Cerebellar cortex (tissue), 1 donor: ENCODE measurements at places on chromosomes 16 and 17.

- no peak for DNase-seq
Measured at GRCh38 chr17:48179071-48179945, 71.7 kb downstream of the SNX11 start.

DNA sequence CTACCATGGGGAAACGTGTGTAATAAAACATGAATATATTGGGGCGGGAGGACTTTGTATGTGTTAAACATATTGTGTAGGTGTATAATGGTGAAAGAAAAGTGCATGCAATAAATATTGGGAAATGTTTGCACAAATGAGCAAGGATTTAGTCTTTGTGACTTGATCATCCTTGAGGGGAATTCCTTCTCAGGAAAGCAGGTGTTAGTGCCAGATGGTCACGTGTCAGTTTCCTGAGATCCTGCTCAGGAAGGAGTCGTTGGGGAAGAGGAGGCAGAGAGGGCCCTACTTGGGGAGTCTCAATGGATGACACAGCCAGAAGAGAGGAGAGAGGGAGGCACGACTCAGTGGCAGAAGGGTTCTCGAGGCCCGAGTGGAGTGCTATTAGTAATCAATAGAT lies 53.2 kb downstream of the MSI2 start:
- no peak for DNase-seq

DNA sequence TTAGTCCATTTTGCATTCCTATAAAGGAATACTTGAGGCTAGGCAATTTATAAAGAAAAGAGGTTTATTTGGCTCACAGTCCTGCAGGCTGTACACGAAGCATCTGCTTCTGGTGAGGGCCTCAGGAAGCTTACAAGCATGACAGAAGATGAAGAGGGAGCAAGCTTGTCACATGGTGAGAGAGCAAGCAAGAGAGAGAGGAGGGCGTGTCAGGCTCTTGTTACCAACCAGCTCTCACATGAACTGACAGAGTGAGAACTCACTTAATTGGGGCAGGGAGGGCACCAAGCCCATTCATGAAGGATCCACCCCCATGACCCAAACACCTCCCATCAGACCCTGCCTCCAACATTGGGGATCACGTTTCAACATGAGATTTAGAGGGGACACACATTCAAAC lies 1.6 kb downstream of the CHCT1 start:
- no peak for DNase-seq

GRCh38 chr16:24520983-24521382 lies 18.4 kb upstream of the RBBP6 start:
- no peak for DNase-seq

DNA sequence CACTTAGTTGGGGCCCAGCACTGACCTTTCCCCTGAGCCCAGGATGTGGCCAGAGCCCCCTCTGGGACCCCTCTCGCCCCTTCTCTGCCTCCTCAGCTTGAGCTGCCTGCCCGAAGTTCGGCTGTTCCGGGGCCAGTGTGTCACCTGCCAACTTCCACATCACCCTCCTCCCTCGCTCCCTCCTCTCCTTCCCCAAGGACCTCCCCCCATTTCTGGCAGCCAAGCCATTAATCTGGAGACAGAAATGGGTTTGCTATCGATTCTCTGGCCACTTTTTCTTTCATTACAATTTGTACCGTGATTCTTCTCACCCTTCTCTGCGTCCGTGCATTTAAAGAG lies 8.8 kb upstream of the ADAM11 start:
- peak; percentile 38 for DNase-seq

- DNase-seq = no peak
Measured at GRCh38 chr17:67672592-67673335, 45.0 kb upstream of the NOL11 start.

DNA sequence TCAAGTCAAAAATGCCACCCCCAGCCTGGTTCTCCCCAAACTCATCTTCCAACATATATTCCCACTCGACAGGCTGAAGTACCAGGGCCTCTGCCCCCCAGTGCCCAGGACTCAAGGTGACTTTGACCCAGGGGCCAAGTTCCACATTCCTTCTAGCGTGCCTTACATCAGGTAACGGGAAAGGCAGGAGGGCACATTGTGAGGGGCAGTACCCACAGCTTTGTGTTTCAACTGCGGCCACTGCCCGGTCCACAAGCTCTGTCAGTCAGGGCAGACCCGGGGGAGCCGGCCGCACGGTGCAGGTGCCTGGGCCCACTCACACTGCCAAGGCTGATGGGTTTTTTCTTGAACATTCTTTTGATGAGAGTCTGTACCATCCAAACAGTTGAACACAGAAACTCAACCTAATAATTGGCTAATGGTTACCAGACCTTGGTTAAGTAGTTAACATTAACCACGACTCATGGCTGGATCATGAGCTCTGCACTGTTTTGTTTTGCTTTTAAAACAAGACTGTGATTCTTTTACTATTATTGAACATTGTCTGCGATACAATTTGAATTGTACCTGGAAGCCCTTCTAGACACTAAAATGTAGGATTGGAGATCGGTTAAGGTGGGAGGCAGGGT lies 17.6 kb downstream of the ACE start:
- no peak for DNase-seq

DNA sequence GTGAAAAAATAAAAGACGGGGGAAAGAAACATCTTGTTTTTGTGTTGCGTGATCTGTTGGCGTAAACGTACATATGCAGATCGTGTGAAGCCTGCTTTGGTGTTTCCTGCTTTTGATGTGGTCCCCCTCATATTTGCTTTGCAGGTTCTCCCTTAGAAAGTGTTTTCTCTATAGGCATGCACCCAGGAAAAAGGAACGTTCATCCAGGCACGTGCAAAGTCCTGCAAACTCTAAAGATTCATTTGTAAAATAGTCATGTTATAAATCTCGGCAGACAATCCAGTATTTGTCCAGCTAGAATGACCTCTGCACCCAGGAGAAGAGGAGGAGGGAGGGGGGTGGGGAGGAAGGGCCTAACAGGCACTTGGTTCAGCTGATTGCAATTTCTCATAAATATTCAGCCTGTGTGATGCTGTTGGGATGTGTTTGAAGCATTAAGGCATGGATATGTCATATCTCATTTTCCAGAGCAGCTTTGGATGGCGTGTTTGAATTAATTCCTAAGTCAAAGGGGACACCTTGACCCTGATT lies 40.3 kb upstream of the DDX52 start:
- no peak for DNase-seq

- DNase-seq = no peak
Measured at GRCh38 chr17:79354173-79354820, 256.6 kb downstream of the RBFOX3 start.

DNA sequence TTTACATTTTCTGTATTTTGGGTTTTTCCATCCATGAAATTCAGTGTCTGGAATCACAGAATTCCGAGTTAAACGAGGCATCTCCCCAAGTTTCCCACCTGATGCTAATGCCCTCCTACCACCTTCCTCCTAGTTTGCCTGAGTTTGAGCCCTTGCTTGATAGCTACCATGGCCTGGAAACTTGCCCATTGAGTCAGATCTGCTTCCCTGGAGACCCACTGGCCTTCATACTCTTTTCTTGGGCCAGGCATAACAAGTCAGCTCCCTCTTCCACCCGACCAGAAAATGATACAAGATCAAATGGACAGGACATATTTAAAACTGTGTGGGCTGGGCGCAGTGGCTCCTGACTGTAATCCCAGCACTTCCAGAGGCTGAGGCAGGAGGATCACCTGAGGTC lies 10.2 kb downstream of the SETD1A start:
- no peak for DNase-seq

DNA sequence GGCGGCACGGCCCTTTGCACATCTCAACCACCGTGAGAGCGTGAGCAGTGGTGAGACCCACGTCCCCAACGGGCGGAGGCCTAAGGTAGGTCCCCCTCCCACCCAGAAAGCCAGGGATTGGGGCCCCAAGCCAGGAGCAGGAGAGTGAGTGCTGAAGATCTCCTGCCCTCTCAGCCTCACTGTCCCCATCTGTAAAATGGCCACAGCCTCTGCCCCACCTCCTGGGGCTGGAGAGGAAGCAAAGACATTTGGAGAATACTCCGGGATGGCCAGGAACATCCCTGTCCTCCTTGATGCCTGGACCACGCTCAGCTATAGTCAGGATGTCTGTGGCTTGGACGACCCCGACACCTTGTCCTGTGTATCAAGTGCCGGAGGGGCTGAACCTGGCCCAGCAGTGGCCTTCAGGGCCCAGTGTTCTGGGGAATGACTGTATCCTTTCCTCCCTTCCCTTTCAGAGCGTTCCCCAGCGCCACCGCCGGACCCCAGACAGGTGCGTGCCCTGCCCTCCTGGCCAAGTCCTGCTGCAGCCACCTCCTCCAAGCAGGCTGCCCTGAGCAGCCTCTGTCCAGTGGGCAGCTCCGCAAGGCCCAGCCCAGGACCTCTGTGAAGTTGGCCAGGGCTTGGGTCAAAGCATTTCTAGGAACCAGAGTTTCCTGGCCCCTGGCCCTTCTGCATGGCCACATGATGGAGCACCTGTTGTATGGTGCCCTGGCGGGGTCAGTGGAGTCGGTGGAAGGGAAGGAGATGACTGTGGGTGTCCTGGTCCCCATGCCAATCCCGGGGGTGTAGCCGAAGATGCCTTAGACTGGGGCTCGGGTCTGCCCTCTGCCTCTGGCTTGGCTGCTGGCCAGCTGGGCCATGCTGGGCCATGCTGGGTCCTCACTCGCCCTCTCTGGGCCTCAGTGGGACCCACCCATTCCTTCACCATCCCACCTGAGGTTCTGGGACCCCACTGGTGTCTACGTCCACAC lies 38.4 kb downstream of the ADCY7 start:
- no peak for DNase-seq

DNA sequence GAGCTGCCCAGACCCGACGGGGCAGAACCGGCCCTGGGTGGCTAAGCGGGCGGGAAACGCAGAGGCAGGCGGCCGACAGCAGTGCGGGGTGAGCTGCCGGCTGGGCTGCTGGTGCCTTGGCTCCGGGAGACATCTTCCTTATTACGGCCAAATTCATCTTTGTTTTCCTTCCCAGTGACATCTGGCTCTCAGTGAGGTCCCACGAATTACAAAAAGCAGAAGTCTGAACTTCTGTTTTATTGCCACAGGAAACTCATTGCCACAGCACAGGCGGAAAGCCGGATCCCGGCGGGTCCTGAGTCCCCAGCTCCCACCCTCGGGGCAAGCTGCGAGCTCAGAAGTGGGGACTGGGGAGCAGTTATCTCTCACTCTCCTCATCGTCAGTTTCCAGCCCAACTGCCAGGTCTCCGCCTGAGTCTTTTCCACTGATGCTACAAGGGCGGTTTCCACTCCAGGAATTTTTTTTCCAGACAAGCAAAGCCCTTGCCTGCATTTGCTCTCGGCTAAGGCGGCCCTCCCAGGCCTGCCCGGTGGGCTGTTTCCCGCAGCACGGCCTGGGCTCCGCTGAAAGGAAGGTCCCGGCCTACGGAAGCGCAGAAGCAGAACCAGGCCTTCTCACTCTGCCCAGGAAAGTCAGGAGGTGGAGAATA lies 40.3 kb downstream of the CBFA2T3 start:
- DNase-seq = no peak

- no peak for DNase-seq
Measured at GRCh38 chr17:51805185-51805584, 353.3 kb downstream of the CA10 start.

- no peak for DNase-seq
Measured at GRCh38 chr16:85978976-85979375, 80.0 kb downstream of the IRF8 start.

DNA sequence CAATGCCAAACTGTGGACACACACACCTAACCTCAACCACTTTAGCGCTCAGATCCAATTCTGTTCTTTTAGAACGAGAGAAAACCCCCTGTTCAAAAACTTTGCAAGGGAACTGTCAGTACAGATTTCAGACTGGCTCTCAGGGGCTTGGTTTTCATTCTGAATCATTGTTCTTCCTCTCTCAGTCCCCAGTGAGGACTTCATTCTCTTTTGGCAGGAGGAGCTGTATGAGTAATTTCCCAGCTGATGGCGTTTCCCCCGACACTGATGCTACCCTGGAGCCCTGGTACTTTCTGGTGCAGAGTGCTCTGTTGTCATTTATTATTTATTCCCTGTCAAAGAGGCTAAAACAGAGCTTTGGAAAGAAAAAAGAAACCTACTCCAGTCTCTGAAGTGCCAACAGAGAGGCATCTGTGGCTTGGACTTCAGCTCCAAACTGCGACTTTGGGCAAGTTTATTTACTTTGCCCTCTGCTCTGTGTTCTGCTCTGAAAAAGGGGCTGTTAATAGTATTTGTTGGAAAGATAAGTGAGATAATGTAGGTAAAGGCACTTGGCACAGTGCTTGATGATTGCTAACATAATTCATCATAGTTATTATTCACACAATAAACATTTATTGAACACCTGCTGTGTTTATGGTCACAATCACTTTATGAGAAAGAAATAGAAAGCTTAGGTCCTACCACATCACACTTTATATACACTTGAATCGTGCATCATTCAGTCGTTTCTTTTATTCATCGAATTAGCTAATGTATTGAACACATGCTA lies 28.3 kb downstream of the ETV4 start:
- no peak for DNase-seq

DNA sequence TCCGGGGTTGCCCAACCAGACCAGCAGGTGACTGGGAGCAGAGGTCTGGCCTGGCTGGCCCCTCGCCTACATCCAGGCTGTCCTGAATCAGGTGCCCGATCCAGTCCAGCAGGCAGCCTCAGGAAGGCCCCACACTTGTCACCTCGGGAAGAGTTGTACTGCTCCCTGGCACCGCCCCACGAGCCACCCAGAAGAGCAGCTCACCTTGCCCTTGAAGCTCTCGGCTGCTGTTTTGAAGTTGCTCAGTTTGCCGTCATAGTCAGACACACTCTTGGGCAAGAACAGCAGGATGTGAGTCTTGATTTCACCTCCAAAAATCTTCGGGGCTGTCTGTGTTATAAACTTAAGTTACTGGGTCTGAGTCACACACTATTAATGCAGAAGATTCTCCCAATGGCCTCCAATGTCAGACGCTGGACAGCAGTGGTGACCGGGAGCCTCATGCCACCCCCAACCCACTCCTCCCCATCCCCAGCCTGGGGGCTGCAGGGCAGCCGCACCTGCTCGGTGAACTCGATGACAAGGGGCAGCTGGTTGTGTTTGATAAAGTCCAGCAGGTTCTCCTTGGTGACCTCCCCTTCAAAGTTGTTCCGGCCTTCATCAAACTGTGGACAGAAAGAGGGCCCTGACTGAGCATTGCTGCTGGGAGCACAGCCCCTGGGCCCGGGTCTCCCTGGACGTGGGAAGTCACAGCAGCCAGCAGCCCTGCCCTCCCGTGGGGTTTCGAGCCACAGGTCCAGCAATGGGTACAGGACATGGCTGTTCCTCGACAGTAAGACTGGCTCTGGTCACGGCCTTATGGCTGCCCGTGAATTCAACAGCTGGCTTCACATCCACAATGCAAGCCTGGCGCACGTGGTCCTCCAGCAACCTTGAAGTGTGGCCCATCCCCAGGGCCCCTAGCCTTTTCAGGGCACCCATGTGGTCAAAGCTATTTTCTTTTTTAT lies 12.2 kb upstream of the PPP1R27 start:
- no peak for DNase-seq

DNA sequence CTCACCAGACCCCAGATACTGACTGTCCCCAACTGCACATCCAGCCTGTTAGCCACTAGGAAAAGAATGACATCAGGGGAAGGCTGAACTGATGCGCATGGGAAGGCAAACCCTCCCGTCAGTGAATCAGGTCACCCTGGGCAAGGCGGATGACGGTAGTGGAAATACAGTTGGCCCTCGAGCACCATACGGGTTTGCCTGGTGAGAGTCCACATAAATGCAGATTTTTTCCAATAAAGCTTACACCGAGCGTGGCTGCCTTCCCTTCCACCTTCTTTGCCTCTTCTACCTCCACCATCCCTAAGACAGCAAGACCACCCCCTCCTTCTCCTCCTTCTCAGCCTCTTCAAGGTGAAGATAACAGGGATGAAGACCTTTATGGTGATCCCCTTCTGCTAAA lies 236.1 kb upstream of the TNRC6C start:
- DNase-seq = no peak
